Nasal cavity respiratory epithelium epithelial cell of viscerocranial mucosa (primary cell): ENCODE measurements at places on chromosomes 12 and 14. TPM values are rescaled to one million over a fixed set of nuclear protein-coding genes. Genes with fewer than 3 reads are reported as not detected.

NANOG gene
- under 0.01 TPM in 1 of 2 replicates, not detected in the other for total RNA-seq

STAC3 gene
- 0.34 and 0.36 TPM in 2 replicates for total RNA-seq

TPPP2 gene
- not detected in 2 replicates for total RNA-seq

USP44 gene
- 0.21 and 0.34 TPM in 2 replicates for total RNA-seq

MYF6 gene
- not detected in 2 replicates for total RNA-seq

SIX6 gene
- not detected in 2 replicates for total RNA-seq

SMIM41 gene
- under 0.01 TPM in 1 of 2 replicates, not detected in the other for total RNA-seq

KRT6B gene
- total RNA-seq, result 369 and 1,719 TPM in 2 replicates

SIRT4 gene
- 0.68 and 1.1 TPM in 2 replicates for total RNA-seq

ZNF891 gene
- total RNA-seq, result 0.34 and 1.6 TPM in 2 replicates

KLRD1 gene
- under 0.01 and 0.50 TPM in 2 replicates for total RNA-seq

NINJ2 gene
- 0.36 TPM in 1 of 2 replicates, not detected in the other for total RNA-seq

CCDC197 gene
- not detected in 2 replicates for total RNA-seq

C12orf42 gene
- not detected in 2 replicates for total RNA-seq

CD9 gene
- total RNA-seq, result 383 and 653 TPM in 2 replicates

LRTM2 gene
- not detected in 2 replicates for total RNA-seq

RNF212B gene
- not detected in 2 replicates for total RNA-seq

PLEKHG3 gene
- 35.5 and 105 TPM in 2 replicates for total RNA-seq

TFCP2 gene
- total RNA-seq, result 10.3 and 21.2 TPM in 2 replicates

EIF2S3B gene
- 0.68 and 7.4 TPM in 2 replicates for total RNA-seq

SUOX gene
- 3.4 and 4.9 TPM in 2 replicates for total RNA-seq

CFAP251 gene
- 18.1 and 28.0 TPM in 2 replicates for total RNA-seq

PRH1 gene
- total RNA-seq, result 4.1 and 15.9 TPM in 2 replicates

TAS2R46 gene
- total RNA-seq, result 0.34 and 5.1 TPM in 2 replicates

ESR2 gene
- under 0.01 and 0.07 TPM in 2 replicates for total RNA-seq

TAS2R50 gene
- total RNA-seq, result 0.34 and 5.9 TPM in 2 replicates

AGAP2 gene
- under 0.01 and 0.07 TPM in 2 replicates for total RNA-seq

JPH4 gene
- total RNA-seq, result not detected in 2 replicates

SLCO1B1 gene
- total RNA-seq, result not detected in 2 replicates
